Caco-2 (cell line): ENCODE measurements at places on chromosomes 4 and X.

GRCh38 chr4:164989471-164989870 lies 12.0 kb upstream of the TRIM61 start:
- no peak for DNase-seq

- no peak for DNase-seq
Measured at GRCh38 chr4:105280338-105281123, 133.9 kb downstream of the TET2 start.

- DNase-seq, result no peak
Measured at GRCh38 chrX:128848374-128848773, 674.9 kb downstream of the SMARCA1 start.

- DNase-seq, result no peak
Measured at GRCh38 chr4:142284402-142285221, 561.5 kb downstream of the INPP4B start.

DNA sequence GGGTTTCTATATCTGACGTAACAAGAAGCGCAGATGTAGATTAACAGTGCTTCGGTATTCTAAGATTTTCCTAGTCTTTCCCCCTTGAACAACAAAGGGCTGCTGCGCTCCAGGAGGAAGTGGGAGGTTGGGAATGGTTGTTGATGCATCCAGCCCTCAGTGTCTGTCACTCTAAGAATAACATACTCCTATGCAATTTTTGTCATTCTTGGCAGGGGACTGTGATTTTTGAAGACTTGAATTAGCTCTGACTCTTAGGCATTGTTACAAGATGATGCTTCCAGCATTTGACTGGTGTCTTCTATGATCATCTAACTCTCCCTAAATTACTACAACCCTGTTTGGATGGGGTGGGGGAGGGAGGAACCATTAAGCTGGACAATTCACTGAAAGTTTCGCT lies 394.2 kb downstream of the ARHGAP24 start:
- DNase-seq, result no peak

GRCh38 chrX:16783452-16783851 lies 2.8 kb upstream of the TXLNG start:
- DNase-seq, result no peak

DNA sequence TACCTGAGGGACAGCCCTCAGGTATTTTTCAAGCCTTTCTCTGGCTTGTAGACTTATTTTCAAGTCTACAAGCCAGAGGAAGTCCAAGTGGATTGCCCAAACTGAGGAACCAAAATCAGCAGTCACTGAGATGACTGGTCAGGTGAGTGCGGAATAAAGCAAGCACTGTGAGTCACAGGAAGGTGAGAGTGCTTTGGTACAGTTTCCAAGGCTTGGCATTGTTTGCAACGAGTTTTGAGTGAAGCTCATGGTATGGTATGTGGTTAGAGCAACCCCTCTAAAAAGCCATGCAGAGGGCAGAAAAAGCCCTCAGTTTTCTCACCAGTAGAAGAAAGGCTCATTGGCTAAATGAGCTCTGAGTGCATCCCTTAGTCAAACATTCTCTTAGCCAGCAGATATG lies 112.8 kb upstream of the EOLA2 start:
- no peak for DNase-seq

DNA sequence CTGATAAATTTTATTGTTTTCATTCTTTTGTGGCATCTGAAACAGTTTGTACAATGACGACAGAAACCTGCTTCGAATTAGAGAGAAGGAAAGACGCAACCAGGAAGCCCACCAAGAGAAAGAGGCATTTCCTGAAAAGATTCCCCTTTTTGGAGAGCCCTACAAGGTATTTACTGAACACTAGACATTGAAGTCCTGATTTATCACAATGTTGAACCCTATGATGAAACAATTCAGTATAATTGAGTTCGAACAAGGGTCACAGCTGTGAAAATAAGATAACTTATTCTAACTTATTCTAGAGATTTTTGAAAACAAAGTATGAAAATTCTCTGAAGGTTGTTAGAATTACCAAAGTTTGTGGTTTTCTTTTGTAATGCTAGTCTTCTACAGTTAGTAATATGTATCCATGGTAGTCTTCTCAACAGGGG lies 111.3 kb downstream of the AFF1 start:
- DNase-seq, result no peak

DNA sequence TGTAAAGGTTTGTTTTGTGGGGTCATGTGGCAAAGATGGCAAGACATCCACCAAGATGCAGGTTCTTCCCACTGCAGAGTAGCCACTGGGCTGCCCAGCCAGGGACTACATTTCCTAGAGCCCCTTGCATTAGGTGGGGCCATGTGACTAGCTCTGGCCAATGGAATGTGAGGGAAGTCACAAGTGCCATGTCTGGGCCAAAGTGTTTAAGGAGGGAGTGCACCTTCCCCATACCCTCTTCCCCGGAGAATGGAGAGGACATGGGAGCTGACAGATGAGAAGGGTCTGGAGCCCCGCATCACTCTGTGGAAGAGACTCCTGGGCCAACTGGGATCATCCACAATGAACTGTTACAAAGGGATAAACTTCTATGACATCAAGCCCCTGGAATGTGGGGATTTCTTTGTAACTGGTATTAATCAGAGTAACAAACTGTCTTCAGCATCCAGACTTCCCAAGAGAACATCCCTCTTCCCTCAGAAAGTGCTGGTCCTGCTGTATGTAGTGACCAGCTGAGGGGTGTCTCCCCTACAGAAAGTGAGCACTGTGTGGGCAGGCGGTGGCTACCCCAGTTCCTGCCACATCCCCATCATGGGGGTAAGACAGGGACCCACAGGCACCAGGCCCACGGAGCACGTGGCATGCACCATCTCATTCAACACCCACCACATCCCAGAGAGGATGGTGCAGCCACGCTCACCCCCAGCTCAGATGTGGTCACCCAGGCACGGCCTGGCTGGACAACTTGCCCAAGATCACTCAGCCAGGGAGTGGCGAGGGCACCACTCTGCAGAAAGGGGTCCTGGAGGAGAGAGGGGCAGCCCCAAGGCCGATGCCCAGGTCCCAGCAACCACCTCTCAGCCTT lies 10.9 kb downstream of the PPP2R2C start:
- DNase-seq, result no peak

GRCh38 chr4:22473268-22473667 lies 42.6 kb downstream of the ADGRA3 start:
- no peak for DNase-seq

DNA sequence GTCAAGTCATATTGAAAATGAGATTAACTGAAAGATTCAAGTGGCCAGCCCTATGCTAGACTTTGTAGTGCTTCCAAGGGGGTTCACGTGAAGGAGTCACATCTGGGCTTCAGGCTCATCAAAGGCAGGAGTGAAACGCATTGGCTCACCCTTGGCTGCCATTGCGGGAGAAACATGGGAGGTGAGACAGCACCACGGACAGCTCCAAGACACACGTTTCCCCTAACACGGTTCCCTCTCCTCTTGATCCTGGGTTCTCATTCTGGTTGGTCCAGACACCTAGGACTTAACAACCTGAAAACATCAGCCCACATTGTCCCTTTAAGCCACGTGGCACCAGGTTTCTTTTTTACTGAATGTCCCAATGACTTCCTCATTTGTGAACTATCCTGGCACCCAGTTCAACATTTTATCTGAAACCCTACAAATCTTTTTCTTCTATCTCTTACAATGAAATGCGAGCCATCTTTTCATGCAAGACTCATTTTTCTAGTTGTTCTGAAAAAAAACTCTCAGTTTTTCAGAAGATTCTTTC lies 279.0 kb upstream of the VCX3A start:
- DNase-seq, result no peak

GRCh38 chrX:41538707-41539106 lies 91.6 kb downstream of the NYX start:
- no peak for DNase-seq

- DNase-seq, result no peak
Measured at GRCh38 chr4:100284129-100284880, 94.0 kb upstream of the DDIT4L start.

GRCh38 chr4:3329887-3330286 lies 37.1 kb downstream of the RGS12 start:
- DNase-seq, result no peak

- DNase-seq, result no peak
Measured at GRCh38 chrX:66622209-66622608, 16.7 kb downstream of the EDA2R start.

DNA sequence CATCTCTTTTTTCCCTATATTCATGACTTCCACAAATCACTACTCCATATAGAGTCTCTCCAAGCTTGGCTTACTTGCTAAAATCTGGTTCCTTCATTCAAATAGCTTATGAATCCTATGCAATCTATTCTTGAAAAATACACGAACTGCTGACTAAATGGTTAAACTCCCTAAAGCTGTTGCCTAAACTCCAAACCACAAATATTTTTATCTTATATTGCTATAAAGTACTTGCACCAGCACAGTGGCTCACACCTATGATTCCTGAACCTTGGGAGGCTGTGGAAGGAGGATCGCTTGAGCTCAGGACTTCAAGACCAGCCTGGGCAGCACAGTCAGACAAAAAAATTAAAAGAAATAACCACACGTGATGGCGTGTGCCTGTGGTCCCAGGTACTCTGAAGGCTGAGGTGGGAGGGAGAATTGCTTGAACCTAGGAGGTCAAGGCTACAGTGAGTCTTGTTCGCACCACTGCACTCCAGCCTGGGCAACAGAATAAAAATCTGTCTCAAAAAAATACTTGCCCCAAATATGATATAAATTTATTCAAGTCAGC lies 2.2 kb downstream of the FBXO8 start:
- DNase-seq, result no peak

DNA sequence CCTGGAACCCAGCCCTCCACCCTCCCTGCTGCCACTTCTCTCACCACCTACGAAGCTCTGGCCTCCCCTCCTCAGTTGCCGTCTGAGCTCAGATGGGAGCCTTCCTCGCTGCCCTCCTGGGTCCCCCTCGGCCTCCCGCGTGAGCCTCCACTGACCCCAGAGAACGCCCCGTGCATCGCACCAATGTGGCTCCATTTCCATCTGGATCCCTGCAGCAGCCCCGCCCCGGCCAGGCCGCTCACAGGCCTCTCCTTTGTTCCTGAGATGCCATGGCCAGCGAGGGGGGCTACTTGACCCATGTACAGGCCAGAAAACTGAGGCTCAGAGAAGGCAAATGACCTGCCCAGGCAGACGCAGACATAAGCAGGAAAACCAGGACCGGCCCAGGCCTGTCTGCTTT lies 242.4 kb upstream of the PSAPL1 start:
- no peak for DNase-seq

DNA sequence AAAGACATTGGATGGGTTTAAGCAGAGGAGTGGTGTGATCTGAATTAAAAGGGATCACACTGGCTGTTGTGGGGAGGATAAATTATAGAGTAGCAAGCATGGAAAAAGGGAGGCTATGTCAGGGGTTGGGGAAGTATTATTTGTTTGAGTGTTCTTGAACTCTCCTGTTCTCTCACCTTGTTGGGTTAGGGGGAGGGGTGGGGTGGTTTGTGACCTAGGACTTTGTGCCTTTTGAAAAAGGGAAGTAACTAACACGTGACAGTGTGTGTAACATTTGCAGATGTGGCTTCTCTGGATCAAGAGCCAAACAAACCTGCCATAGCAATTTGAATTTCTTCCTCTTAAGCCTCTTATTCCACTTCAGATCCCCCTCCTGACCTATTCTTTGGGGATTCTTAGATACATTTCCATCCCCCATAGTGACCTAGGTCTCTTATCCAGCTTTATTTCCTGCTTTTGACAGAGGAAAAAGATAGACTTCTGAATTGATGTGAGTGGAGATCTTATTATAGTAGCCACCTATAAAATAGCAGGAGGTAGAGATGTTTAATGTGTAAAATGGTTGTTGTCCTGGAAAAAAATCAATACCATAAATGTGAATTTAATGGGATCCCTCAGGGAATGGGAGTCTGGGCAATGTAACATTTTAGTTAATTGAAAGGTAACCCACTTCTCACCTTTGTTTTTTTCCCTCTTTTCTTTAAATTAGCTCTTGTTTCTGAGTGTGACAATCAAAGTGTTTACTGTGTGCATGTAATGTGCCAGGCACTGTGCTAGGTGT lies 120.4 kb downstream of the CT47B1 start:
- DNase-seq, result no peak

DNA sequence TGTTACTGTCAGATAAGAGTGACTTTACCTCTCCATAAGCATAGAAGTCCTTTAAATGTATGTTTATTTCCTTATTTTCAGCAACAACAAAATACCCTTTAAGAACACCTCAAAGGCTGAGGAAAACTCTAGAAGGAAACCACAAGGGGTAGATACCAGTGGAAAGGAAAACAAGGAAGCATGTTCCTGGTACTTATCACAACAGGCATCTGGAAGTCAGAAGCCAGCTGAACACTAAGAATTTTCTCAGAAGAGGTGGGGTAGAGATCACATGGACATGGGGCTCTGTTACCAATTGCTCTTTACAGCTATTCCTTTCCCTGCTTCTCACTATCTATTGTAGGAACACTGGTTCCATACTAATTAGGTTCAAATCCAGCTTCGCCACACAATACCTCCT lies 51.5 kb upstream of the BEND2 start:
- DNase-seq, result no peak

- DNase-seq, result peak; percentile 66
Measured at GRCh38 chrX:86047174-86047935, at the start of gene CHM. Gene CHM (minus strand): TSS chrX:86047558. CDS start chrX:86047532, 26 bp downstream.

DNA sequence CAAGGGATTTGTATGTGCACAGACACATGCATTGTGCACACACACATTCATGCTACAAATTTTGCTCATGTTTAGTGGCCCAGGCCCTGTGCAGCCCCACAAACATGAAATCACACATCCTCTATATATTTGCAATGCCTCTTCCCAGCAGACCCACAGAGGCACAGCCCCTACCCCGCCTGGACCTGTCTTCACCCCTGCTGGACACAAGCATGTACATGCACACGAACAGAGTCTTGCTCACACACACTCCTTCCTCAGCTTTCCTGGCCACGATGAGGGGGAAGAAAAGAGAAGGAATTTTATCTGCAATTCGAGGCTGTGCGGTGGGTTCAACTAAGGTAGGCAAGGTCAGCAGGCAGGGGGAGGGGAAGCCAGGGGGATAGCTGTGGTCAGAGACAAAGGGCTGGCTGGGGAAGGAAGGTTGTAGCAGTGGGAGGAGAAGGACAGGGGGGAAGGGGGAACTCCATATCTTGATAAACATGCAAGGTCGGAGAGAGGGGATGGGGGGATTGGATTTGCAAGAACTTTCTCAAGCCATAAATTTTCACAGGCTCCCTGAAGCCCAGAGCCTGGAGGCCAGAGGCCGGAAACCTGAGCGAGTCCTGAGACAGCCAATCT lies 156.4 kb downstream of the EFNB1 start:
- no peak for DNase-seq

- DNase-seq, result no peak
Measured at GRCh38 chrX:42783451-42783850, 5.5 kb upstream of the PPP1R2C start.

- DNase-seq, result no peak
Measured at GRCh38 chrX:129781680-129782495, 2.1 kb downstream of the SASH3 start.
